ENCODE measurements at places on chromosomes 5 and 9.

GRCh38 chr5:132865668-132866341 lies 464 bp downstream of the GDF9 start:
- DNase-seq = no peak

DNA sequence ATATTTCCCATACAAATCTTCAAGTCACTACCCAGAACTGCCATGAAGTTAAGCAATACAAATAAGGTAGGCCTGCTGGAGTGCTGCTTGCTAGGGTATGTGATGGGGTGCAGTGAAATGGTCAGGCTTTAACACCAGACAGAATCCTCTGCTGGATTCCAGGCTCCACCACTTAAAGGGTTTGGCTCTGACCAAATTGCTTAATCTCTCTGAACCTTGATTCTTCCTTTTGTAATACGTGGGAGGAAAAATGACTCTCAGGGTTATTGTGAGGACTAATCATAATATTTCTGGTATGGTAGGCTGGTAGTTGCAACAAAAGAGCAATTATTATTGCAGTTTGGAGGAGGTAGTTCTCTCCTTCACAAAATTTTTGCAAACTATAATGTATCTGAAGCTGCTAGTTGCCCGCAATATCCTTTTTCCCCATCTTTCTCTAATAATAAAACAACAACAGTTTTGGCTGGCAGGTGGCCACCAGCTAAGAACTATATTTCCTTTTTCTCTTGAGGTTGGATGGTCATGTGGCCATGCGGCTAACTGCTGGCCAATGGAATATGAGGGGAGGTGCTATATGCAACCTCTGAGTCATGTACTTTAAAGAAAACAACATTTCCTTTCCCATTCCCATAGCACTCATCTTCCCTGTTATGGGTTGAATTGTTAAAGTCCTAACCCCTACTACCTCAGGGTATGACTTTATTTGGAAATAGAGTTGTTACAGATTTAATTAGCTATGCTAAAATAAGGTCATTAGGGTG lies 44.1 kb downstream of the CCL28 start:
- no peak for DNase-seq

DNA sequence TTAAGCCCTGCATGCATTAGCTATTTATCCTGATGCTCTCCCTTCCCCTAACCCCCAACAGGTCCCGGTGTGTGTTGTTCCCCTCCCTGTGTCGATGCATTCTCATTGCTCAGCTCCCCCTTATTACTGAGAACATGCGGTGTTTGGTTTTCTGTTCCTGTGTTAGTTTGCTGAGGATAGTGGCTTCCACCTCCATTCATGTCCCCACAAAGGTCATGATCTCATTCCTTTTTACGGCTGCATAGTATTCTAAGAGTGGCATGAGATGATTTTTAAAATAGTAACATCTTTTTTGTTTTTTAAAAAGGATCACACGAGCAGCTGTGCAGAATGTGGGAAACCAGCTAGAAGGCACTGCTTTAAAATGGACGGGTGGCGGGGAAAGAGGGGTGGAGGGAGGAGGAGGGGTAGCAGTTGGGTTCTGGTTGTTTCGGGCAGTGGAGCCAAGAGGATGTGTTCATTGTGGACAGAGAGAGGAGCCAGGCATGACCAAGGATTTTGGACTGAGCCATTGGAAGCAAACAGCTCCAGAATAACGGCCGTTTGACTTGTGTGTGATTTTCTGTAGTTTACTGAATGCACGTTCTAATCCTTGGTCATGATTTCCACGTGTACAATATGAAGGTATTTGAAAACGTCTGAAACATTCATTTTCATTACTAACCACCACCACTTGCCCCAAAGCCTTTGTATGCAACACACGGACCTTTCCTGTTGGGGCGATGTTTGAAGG lies 1.7 kb upstream of the TENT4A start:
- no peak for DNase-seq

DNA sequence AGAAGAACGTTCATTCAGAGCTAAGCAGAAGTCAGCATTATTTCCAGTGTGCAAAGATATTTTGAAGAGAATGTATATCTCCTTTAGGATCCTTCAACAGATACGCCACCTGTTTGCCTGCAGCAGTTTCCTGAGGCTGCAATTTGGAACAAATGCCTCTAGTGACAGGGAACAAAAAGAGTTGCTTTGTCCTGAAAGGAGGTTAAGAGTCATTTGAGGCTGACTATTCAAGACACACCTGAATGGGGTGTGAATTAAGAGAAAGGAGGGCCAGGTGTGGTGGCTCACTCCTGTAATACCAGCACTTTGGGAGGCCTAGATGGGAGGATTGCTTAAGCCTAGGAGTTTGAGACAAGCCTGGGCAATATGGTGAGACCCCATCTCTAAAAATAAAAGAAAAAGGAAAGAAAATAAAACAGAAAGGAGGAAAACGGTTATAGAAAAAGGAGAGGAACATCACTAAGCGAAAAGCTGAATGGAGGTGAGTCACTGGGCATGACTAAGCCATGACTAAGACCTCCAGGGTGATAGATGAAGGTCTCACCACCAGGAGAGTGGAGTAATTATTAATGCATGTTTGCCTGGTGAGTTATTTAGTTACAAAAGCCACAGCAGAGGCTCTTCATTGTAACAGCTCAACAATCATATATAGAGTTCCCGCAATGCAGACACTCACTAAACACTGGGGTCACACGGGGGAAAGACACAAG lies 255.2 kb upstream of the TNC start:
- DNase-seq = peak; percentile 60

GRCh38 chr5:132467287-132467984 lies 23.1 kb downstream of the IRF1 start:
- DNase-seq = no peak

GRCh38 chr5:67903121-67903520 lies 312.4 kb upstream of the PIK3R1 start:
- no peak for DNase-seq

DNA sequence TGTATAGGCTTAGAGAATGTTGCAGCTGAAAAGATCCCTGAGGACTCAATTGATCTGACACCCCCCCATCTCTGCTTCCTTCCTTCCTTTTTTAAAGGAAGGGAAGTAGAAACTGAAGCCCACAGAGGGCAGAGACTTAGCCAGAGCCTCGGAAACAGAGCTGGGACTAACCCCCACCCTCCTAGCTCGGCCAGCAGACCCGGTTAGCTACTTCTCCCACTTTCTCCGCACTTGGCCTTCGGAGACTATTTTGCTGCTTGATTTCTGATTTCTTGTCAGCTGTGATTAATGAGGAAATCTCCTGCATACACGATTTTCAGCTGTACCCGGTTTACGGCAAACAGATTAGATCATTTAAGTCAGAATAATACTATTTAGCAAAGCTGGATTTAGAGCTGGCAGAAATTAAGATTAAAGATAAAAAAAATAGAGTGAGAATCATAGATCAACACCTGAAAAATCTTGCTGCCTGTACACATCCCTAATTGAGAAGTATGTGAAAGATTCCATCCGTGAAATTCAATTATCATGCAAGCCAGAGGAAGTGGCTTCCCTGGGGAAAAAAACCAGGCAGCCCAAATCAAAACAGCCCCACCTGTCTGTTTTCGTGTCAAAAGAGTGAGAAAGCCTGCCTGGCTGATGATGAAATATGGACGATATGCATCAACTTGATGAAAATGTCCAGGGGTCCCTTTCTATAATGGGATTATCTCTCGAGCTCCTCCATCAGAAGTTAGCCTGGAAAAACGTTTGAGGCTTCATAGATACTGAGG lies 159.5 kb upstream of the SHB start:
- DNase-seq = no peak

GRCh38 chr9:4622016-4622415 lies 40.1 kb upstream of the PLPP6 start:
- DNase-seq = no peak

GRCh38 chr5:107764282-107764681 lies 93.5 kb upstream of the EFNA5 start:
- DNase-seq = no peak

DNA sequence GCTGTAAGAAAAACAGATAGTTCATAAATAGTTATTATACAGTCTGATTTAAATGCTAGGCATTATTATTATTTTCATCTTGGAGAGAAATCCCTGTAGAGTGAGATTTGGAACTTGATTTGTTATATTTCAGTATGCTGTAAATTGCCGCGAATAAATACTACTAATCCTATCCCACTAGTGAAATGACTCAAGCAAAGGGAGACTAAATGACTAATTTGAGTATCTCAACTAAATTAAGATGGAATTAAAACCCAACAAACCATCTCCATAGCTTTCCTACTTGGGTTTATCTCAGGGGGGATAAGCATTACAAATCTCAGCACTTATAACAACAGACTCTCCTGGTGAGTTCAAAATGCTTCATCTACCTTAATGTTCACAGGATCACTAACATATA lies 206.0 kb downstream of the MCTP1 start:
- no peak for DNase-seq

- DNase-seq = no peak
Measured at GRCh38 chr9:126956917-126957686, 42.5 kb downstream of the RALGPS1 start.

- DNase-seq = no peak
Measured at GRCh38 chr5:161763571-161763970, 78.0 kb downstream of the GABRA6 start.

DNA sequence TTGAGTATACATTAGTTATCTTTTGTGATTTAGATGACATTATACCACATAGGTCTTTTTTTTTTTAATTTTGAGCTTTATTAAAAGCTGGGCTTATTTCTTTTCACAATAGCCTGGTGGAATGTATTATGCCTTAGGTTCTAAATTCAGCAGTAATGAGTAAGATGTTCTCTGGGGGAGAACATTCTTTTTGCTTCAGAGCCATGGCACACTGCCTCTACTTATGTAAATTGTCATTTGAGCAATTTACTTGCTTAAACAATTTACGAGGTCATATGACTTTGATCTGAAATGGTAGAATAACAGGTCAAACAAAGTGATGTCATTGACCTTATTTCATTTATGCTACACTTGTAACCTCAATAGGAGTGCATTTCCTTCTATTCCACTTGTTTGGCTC lies 154.2 kb downstream of the FOCAD start:
- DNase-seq = no peak

DNA sequence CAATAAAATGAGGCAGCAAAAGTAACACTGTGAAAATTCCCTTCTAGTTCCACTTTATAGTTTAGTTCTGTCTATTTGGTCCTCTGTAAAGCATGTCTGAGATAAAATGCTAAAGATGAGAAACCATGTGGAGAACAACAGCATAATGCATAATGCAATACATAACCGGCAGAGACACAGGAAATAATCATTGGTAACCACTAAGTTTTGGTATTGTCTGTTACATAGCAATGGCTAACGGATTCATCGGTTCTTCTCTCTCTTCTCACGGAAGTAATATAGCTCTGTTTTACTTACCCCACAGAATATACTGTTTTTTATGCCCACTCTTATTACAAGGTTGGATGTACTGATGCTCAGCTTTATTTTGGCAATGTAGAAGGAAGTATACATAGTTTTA lies 158.9 kb downstream of the FAM174A start:
- no peak for DNase-seq

- DNase-seq = no peak
Measured at GRCh38 chr5:170611449-170612090, 107.8 kb downstream of the KCNIP1 start.

DNA sequence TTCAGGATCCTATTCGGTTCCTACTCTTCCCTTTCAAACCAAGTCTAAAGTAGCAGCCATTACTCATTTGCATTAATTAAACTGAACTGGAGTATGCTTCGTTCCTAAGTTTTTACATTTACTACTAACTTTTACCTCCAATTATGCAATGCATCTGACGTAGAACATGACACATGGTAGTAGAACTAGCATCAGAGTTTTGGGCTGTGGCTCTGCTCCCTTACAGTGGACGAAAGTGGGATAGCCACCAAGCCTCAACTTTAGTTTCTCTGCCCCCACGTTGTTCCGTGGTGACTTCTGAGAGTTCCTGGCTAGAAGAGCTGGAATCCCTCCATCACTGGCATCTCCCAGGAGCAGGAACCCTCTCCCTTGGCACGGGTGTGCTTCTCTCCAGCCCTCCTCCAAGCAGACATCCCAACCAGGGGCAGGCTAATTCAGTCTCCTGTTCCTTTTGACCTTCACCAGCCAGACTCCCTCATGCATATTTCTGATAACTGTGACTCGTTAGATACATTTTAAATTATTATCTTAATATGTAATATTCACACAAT lies 2.9 kb downstream of the IFNE start:
- no peak for DNase-seq

- DNase-seq = no peak
Measured at GRCh38 chr9:5818424-5819142, 14.3 kb downstream of the ERMP1 start.

- DNase-seq = no peak
Measured at GRCh38 chr5:1634337-1634661, 110.5 kb upstream of the LPCAT1 start.

- no peak for DNase-seq
Measured at GRCh38 chr5:128254789-128255188, 171.2 kb downstream of the SLC12A2 start.

GRCh38 chr5:138492560-138493045 lies 27.3 kb downstream of the EGR1 start:
- DNase-seq = no peak

GRCh38 chr9:14909961-14910805 lies at the start of gene FREM1:
Gene FREM1 (minus strand): TSS chr9:14910428. CDS start chr9:14868977, 41,451 bp downstream.
- no peak for DNase-seq

GRCh38 chr9:126613651-126614050 lies at the start of gene LMX1B:
Gene LMX1B (plus strand): TSS chr9:126613928. CDS start chr9:126614450, 522 bp downstream.
- no peak for DNase-seq

DNA sequence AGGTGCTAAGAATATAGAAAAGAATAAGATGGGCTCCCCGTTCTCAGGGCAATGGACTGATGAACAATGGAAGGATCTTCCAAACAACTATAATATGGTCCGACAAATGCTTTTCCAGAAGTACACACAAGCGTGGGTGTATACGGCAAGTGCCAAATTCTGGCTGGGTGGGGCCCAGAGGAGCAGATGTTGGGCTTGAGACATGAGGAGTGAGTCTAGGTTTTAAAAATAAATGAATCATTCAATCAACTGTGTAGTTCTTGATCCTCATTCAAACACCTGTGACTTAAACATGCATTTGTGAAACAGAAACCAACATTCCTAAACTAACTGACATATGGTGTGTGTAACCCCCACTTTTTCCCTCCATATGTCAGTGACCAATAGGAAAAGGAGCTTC lies 47.9 kb downstream of the MFAP3 start:
- no peak for DNase-seq

GRCh38 chr9:93143830-93144530 lies 9.9 kb upstream of the NINJ1 start:
- DNase-seq = peak; percentile 46

DNA sequence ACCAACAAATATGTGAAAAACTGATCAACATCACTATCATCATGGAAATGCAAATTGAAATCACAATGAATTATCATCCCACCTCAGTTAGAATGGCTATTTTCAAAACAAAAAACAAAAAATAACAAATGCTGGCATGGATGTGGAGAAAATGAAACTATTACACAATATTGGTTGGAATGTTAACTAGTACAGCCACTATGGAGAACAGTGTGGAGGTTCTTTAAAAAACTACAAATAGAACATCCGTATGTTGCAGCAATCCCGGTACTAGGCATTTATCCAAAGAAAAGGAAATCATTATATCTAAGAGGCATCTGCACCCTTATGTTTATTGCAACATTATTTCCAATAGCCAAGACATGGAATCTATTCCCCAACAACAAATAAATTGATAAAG lies 9.0 kb upstream of the IFNA5 start:
- DNase-seq = no peak
